ENCODE measurements at places on chromosomes 6 and 20. TPM values are rescaled to one million over a fixed set of nuclear protein-coding genes. Genes with fewer than 3 reads are reported as not detected.

The SERPINB6 gene
- 97.1 TPM for total RNA-seq

The ZBP1 gene
- not detected for total RNA-seq

The RAD21L1 gene
- total RNA-seq = not detected

The SSTR4 gene
- not detected for total RNA-seq

The EPHA7 gene
- 0.09 TPM for total RNA-seq

The RIN2 gene
- 34.2 TPM for total RNA-seq

The CYP24A1 gene
- total RNA-seq = not detected

The SNAI1 gene
- 10.0 TPM for total RNA-seq

The PSMB8 gene
- total RNA-seq = 68.0 TPM

The ZBTB12 gene
- total RNA-seq = 2.6 TPM

The EPB41L2 gene
- 73.5 TPM for total RNA-seq

The ASXL1 gene
- total RNA-seq = 23.8 TPM

The SLC17A9 gene
- total RNA-seq = 5.0 TPM

The FAM229B gene
- 9.9 TPM for total RNA-seq

The MDN1 gene
- total RNA-seq = 10.5 TPM

The NRSN2 gene
- total RNA-seq = 55.3 TPM

The PROKR2 gene
- not detected for total RNA-seq

The OR12D3 gene
- not detected for total RNA-seq

The CBLN4 gene
- not detected for total RNA-seq

The KCNK16 gene
- total RNA-seq = not detected

The GRM1 gene
- not detected for total RNA-seq

The PI3 gene
- not detected for total RNA-seq

The SEMG1 gene
- not detected for total RNA-seq

The TMEM200A gene
- 2.6 TPM for total RNA-seq

The PPP1R14C gene
- not detected for total RNA-seq

The IL20RA gene
- total RNA-seq = 0.85 TPM

Measured in pericardium fibroblast (primary cell).